ENCODE measurements at places on chromosomes 1 and 21.

GRCh38 chr1:154758346-154758745 is 111.7 kb downstream of the KCNN3 start:
- DNase-seq: no peak

- no peak for DNase-seq
These were observed 159.4 kb upstream of the UBE2U start for GRCh38 chr1:64043976-64044375.

DNA sequence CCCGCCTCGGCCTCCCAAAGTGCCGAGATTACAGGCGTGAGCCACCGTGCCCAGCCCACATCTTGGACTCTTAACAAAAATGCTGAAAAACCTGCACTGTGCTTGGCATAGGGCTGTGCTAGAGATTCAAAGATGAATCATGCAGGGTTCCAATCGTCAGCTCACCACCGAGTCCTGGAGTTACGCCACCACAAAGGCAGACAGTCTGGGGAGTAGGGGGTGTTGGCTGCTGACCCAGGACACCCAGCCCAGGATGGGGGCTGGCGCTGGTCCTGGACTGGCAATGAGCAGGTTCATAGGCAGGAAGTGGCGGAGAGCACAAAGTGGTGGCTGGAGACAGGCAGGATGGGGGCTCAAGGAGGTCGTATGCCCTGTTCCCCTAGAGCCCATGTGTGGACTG is 16.0 kb downstream of the PSRC1 start:
- DNase-seq: no peak

DNA sequence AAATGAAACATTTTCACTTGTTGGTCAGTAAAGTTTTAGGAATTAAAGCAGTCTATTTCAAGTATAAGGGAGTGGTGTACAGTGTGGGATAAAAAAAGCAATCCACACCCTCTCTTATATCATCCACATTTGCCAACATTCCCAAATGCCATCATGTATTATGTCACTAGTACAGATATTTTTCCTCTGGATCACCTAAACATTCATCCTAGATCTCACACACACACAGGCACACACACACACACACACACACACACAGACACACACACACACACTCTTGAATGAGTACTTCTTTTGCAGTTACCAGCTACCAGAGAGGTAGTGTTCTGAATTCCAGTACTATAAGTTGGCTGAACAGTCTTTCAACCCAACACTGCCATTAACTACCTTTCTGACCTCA is 1369.1 kb upstream of the ADGRL4 start:
- no peak for DNase-seq

- no peak for DNase-seq
These were observed 3.8 kb upstream of the TCEA3 start for GRCh38 chr1:23428136-23428905.

Data from SK-N-DZ (cell line).